ENCODE measurements at places on chromosomes 7 and 10.

- H3K27me3 ChIP-seq: no peaks in the 10 kb centered on the region
- no peaks in the 10 kb centered on the region for H3K36me3 ChIP-seq
- H3K4me1 ChIP-seq: no peaks in the 10 kb centered on the region
- no peak overlapping the region for H3K4me3 ChIP-seq
- DNase-seq: no peak
Observed at GRCh38 chr7:118754608-118755007, 530.1 kb downstream of the ANKRD7 start.

DNA sequence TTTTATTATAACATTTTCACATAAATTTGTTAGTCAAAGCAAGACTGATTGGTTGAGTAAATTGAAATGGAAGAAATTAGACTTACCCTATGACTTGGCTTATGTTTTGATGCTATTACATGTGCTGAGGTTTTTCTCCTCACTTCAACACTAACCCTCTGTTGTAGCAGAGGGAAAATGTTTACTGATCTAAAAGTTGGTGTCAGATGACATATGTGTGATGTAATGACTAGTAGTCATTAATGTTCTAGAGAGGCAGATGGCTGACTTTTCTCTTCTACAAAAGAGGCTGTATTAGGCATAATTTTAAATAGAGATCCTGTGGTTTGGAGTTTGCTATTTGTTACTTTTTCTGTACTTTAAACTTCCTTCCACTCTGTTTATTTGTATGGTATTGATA, 266.0 kb downstream of the BBS9 start:
- no peak overlapping the region for H3K27ac ChIP-seq
- no peaks in the 10 kb centered on the region for H3K27me3 ChIP-seq
- no peak overlapping the region for H3K4me3 ChIP-seq
- peaks cover 3% of the 10 kb centered on the region for H3K36me3 ChIP-seq

DNA sequence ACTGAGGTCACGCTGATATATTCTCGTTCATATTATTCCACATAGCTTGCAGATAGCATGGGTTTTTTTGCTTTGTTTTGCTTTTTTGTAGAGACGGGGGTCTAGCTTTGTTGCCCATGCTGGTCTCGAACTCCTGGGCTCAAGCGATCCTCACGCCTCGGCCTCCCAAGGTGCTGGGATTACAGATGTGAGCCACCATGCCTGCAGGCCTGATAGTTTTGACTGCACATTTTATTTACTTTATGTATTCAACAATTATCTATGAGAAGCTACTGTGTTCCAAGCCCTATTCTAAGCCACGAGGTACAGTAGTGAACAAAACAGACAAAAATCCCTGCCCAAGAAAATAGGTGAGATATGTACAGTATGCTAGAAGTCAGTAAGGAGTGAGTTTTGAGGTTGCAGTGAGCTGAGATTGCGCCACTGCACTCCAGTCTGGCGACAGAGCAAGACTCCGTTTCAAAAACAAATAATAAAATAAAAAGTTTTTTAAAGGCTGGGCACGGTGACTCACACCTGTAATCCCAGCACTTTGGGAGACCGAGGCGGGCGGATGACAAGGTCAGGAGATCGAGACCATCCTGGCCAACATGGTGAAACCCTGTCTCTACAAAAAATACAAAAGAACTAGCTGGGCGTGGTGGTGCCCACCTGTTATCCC, 1.3 kb upstream of the YWHAG start:
- peak overlapping the region; percentile 93 for H3K4me3 ChIP-seq
- H3K4me1 ChIP-seq: peaks cover 25% of the 10 kb centered on the region
- H3K36me3 ChIP-seq: peaks cover 26% of the 10 kb centered on the region
- no peak for DNase-seq
- H3K27ac ChIP-seq: peak overlapping the region; percentile 89
- no peaks in the 10 kb centered on the region for H3K27me3 ChIP-seq

- peaks cover 74% of the 10 kb centered on the region for H3K27me3 ChIP-seq
- H3K4me1 ChIP-seq: no peaks in the 10 kb centered on the region
- H3K36me3 ChIP-seq: no peaks in the 10 kb centered on the region
Observed at GRCh38 chr10:93873420-93874115, 20.2 kb upstream of the SLC35G1 start.

GRCh38 chr7:75732764-75733630, 5.7 kb downstream of the HIP1 start:
- no peak overlapping the region for H3K4me3 ChIP-seq
- H3K36me3 ChIP-seq: peaks cover 5% of the 10 kb centered on the region
- H3K4me1 ChIP-seq: peaks cover 39% of the 10 kb centered on the region
- H3K27ac ChIP-seq: no peak overlapping the region
- DNase-seq: no peak

- no peak overlapping the region for H3K4me3 ChIP-seq
- DNase-seq: no peak
- peaks cover 33% of the 10 kb centered on the region for H3K27me3 ChIP-seq
- no peaks in the 10 kb centered on the region for H3K36me3 ChIP-seq
- H3K27ac ChIP-seq: no peak overlapping the region
Observed at GRCh38 chr10:118980870-118981269, 48.6 kb upstream of the NANOS1 start.

GRCh38 chr10:718143-718700, 28.8 kb upstream of the DIP2C start:
- H3K4me3 ChIP-seq: no peak overlapping the region
- DNase-seq: no peak
- H3K36me3 ChIP-seq: no peaks in the 10 kb centered on the region
- H3K27me3 ChIP-seq: peaks cover 55% of the 10 kb centered on the region
- no peak overlapping the region for H3K27ac ChIP-seq

GRCh38 chr10:14588084-14588937, 186.4 kb downstream of the FAM107B start:
- H3K4me3 ChIP-seq: peak overlapping the region; percentile 72
- peak overlapping the region; percentile 99 for H3K27ac ChIP-seq
- no peaks in the 10 kb centered on the region for H3K27me3 ChIP-seq
- H3K36me3 ChIP-seq: peaks cover 53% of the 10 kb centered on the region
- DNase-seq: peak; percentile 30

DNA sequence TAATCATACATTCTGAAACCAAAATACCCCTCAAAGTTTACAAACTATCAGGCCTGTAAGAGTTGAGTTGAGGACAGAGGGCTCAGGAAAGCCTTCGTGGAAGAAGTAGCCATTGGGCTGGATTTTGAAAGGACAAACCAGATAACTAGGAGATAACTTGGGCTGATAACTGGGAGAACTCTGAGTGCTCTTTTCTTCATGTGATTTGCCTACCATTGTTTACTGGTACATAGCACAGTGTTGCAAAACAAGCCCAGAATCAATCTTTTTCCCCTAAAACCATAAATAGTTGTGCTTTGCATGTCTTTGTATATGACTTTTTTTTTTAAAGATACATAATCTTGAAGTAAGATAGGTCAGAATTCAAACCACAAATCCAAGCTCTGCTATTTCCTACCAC, 106.7 kb upstream of the ITGB1 start:
- H3K27me3 ChIP-seq: no peaks in the 10 kb centered on the region
- no peak overlapping the region for H3K27ac ChIP-seq
- no peak for DNase-seq
- H3K4me1 ChIP-seq: peaks cover 12% of the 10 kb centered on the region
- no peak overlapping the region for H3K4me3 ChIP-seq

- H3K36me3 ChIP-seq: no peaks in the 10 kb centered on the region
- no peak overlapping the region for H3K4me3 ChIP-seq
- no peaks in the 10 kb centered on the region for H3K27me3 ChIP-seq
- DNase-seq: no peak
- H3K4me1 ChIP-seq: no peaks in the 10 kb centered on the region
Observed at GRCh38 chr7:104625956-104626355, 297.6 kb downstream of the LHFPL3 start.

- no peaks in the 10 kb centered on the region for H3K4me1 ChIP-seq
- peaks cover 1% of the 10 kb centered on the region for H3K36me3 ChIP-seq
- H3K4me3 ChIP-seq: no peak overlapping the region
Observed at GRCh38 chr10:129775681-129776080, 188.4 kb downstream of the EBF3 start.

DNA sequence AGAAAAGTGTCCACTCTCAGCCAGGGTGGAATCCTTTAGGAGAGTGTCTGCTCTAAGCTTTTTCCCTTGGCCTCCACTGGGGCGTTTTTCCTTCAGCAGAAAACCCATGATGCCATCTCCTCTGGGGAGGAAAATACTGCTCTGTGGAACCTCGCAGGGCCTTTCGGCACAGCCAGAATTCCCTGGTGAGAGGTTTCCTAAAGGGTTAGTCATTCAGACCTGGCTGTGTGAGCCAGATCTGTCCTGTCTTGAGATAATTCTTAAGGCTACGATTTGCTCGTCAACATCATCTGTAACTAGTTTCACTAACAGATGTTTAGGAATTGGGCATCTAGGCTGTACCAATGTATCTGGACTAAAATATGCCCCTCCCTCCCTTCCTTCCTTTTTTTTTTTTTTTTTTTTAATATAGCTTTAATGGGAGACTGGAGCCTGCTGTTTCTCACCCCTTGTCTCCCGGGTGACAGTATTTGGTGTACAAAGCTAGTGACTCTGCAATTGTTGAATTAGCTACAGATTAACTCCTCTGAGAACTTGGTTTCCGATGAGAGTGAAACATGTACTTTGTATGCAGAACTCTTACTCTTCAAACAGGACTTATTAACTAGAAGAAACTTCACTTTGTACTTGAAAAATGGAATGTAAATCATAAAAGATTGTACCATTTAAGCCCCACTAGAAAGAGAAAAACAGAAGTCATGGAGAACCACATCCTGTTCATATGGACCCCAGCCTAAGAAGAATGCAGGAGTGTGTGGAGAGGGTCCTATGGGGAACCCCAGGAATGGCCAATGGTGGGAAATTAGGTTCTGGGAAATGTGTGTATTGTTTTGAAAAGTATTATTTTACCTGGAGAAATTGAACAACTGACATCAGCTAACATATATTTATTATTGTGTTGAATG, 230.9 kb downstream of the CAMK1D start:
- peaks cover 19% of the 10 kb centered on the region for H3K4me1 ChIP-seq
- DNase-seq: no peak
- no peak overlapping the region for H3K27ac ChIP-seq

DNA sequence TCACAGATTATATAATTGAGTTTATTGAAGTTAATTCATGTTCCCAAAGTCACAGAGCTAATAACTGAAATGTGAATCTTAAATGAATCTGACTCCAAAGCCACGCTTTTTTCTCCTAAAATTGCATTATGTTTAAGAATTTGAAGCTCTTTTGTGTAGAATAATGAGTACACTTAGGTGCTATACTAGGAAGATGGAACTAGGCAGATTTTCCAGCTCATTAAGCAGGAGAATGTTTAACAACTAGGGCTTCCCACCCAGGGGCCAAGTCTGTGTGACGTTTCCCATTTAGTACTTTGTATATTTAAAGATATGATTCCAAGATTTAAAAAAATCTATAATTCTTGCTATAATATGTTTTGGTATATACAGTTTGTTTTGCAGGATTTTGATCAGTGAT, 169.5 kb downstream of the KIF20B start:
- H3K4me3 ChIP-seq: no peak overlapping the region
- H3K27me3 ChIP-seq: peaks cover 64% of the 10 kb centered on the region
- H3K4me1 ChIP-seq: no peaks in the 10 kb centered on the region
- H3K36me3 ChIP-seq: no peaks in the 10 kb centered on the region
- DNase-seq: no peak

DNA sequence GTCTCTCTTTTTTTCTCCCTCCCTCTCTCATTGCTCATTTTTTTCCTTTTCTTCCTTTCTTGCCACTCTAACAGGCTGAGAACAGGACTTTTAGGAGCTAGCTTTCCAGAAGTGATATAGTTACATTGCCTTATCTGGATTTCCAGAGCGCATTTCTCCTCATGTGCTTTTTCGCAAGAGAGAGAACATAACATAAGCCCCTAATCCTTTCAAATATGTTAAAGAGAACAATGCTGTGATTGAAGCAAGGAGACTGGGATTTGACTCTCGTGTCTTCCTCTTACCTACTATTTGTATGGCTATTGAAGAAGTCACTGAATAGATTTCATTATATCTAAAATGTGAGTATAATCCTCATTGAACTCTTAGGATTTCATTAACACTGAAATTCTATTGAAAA, 101.2 kb upstream of the PRPS1L1 start:
- no peaks in the 10 kb centered on the region for H3K4me1 ChIP-seq
- DNase-seq: no peak
- no peak overlapping the region for H3K27ac ChIP-seq
- peaks cover 10% of the 10 kb centered on the region for H3K27me3 ChIP-seq
- no peak overlapping the region for H3K4me3 ChIP-seq

All from central memory CD8-positive, alpha-beta T cell (primary cell).